ENCODE measurements at places on chromosomes 2 and 18.

DNA sequence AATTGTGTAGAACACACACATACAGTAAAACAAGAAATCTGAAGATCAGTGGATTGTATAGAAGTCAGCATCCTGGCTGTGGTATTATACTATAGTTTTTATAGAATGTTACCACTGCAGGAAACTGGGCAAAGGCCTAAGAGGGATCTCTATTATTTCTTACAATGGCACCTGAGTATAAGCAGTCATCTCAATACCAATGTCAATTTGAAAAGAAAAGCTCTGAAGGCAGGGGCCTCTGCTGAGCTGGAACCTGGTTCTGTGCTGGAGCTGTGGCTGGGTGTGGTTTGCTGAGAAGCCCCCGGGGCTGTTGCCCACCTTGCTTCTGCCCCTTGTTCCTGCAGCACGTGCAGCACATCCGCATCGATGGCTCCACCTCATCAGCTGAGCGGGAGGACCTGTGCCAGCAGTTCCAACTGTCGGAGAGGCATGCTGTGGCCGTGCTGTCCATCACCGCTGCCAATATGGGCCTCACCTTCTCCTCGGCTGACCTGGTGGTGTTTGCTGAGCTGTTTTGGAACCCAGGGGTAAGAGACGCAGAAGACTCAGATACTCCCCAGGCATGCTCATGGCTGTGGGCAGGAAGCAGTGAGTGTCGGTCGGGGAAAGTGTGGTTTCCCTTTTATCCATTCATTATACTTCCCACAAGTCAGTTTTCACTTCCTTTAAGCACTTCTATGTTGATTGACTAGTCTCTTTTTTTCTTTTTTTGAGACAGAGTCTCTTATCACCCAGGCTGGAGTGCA, 23.5 kb upstream of the RPL37A start:
- no peak for DNase-seq

GRCh38 chr2:224948859-224949258, 93.4 kb downstream of the DOCK10 start:
- no peak for DNase-seq

GRCh38 chr2:71614976-71615766, 161.8 kb downstream of the DYSF start:
- DNase-seq, result no peak

DNA sequence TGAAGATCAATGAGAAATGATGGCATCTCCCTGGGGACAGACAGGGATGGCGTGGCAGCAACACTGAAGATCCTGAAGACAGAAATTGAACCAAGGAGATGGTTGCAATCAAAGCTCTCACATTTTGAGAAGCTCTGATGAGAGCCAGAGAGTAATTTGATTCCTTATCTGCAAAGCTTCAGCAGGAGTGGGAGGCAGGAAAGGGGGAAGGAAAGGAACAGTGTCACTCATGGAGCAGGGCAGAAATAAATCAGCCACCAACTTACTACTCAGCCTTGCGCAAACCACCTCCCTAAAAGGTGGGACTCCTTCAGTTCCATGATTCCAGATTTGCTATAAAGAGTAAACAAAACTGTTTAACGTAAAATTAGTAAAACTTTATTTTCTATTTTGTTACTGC, 119.2 kb downstream of the CACNB4 start:
- DNase-seq, result no peak

- peak; percentile 88 for DNase-seq
These were observed 2.2 kb upstream of the CASP8 start for GRCh38 chr2:201257956-201258665.

- no peak for DNase-seq
These were observed 36.6 kb downstream of the PTCD3 start for GRCh38 chr2:86142436-86143257.

GRCh38 chr18:23406271-23406787, 46.8 kb upstream of the RIOK3 start:
- no peak for DNase-seq

DNA sequence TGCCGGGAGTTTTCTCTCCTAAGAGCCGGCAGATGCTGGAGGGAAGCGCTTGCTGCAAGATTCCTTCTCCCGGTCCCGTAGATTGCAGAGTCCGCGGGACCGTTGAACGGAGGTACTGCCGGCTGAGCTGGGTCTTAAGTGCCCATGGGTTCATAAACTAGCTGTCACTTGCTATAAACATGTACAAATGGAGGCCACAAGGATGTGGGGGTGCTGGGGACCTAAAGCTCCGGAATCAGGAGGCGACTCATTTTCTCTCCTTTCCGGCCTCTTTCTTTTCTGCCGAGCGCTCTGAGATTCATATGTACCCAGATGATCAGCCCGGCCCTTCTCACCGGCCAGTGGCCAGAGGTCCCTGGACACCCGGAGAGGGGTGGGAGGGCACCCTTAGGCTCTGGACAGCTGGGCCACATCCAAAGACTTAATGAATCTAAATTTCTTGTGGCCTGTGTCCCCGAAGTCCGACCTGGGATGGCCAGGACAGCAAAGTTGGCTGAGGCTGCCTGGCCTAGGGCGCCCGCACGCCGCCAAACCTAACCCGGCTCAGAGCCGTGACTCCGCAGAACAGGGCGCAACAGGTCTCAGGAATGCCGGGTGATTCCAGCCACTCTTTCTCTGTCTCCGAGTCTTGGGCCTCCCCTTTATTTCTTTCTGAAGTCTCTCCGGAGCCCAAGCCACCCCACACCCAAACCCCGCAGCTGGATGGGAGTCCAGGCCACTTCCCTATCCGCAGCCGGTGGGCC, 2.4 kb upstream of the PAX3 start:
- DNase-seq, result no peak

GRCh38 chr2:10655499-10656225, 34.1 kb downstream of the NOL10 start:
- DNase-seq, result no peak

- DNase-seq, result no peak
These were observed 1822.6 kb downstream of the SUCLG1 start for GRCh38 chr2:82636402-82637020.

DNA sequence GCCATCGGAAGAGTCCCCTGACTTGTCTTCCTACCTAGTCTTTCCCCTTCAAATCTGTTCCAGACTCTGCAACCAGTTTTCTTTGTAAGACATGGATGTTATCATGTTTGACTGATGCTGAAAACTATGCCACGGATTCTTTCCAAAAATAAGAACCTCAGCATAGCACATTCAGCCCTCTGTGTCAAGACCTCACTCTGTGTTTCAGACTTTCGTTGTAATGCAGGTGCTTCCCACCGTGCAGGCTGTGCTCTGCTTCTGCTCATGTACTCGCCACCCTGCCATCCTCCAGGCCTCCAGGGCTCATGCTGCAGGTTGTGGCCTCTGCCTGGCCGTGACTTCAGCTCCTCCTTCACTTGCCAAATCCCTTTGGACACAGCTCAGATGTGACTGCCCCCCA, 347.0 kb upstream of the RAB12 start:
- no peak for DNase-seq

GRCh38 chr2:104583811-104584210, 270.1 kb upstream of the POU3F3 start:
- no peak for DNase-seq

- DNase-seq, result no peak
These were observed 9.1 kb upstream of the PRELID3A start for GRCh38 chr18:12398625-12399024.

GRCh38 chr18:36709315-36709714, 119.5 kb downstream of the TPGS2 start:
- no peak for DNase-seq

DNA sequence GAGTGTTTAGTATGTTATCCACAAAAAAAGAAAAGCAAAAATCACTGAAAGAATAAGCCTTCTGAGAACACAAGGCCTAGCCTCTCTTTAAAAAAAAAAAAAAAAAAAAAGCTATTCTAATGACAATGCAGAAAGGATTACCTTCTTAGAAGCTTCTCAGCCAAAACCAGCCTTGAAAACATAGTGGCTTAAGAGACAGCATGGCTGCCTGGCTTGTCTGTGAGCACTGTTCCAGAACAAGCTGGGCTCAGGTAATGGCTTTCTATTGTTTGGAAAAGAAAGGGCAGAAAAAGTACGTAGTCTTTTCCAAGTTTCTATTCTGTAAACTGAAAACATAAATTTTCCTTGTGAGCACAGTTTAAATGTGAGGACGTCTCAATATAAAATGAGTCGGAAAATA, 119.5 kb downstream of the MAP3K20 start:
- no peak for DNase-seq

GRCh38 chr18:52902188-52902587, 562.2 kb downstream of the DCC start:
- no peak for DNase-seq

DNA sequence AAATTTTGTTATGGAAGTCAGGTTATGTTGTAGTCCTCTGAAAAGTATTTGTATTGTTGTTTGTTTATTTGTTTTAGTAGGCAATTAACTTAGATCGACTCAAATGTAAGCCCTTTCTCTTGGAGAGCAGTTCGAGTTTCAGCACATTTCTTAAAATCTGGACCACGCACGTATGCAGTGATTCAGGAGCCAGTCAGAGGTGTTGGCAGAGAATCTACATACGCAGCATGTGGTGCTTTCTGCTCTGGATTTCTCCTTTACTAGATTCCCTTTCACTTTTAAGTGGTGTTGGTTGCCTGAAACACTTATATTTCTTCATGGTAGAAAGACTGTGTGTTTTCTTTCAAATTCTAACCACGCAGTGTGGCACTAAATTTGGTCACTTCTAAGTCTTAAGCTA, 773.9 kb upstream of the LRATD1 start:
- DNase-seq, result no peak

GRCh38 chr2:56803596-56803995, 619.8 kb downstream of the CCDC85A start:
- no peak for DNase-seq
